Fibroblast of skin of scalp (primary cell): ENCODE measurements at places on chromosomes 5 and 9.

GRCh38 chr9:129597355-129598088, 23.4 kb downstream of the C9orf50 start:
- DNase-seq = peak; percentile 62

DNA sequence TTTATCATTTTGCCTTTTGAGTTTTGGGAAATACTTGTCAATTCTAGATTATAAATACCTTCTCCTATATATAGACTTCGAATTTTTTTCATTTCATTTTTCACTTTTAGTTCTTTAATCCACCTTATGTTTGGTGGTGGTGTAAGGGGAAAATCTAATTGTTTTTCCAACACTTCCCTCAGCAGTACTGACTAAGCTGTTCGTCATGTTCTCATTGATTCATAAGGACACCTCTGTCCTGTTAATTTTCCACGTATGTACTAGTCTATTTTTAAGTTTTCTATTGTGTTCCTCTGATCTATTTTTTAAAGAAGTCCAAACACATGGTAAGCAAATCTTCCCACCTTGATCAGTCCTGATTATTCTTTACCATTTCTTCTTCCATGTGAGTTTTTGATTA, 254.2 kb downstream of the SYK start:
- DNase-seq = no peak

DNA sequence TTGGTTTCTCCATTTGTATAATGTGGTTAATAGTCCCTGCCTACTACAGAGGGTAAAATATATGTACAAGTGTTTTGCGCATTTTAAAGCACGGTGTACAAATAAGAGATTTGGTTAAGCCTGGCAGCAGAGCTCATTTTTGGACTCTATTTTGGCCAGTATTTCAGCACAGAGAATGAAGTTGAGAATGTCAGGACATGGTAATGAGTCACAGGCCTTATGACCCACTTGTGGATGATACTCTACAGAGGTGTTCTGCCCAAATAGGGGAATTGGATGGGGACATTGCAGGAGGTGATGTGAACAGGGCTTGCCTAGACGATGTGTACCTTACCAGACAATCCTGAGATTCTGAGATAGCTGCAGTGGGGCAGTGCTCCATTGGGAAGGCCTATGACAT, 50.6 kb downstream of the MELK start:
- DNase-seq = peak; percentile 6

DNA sequence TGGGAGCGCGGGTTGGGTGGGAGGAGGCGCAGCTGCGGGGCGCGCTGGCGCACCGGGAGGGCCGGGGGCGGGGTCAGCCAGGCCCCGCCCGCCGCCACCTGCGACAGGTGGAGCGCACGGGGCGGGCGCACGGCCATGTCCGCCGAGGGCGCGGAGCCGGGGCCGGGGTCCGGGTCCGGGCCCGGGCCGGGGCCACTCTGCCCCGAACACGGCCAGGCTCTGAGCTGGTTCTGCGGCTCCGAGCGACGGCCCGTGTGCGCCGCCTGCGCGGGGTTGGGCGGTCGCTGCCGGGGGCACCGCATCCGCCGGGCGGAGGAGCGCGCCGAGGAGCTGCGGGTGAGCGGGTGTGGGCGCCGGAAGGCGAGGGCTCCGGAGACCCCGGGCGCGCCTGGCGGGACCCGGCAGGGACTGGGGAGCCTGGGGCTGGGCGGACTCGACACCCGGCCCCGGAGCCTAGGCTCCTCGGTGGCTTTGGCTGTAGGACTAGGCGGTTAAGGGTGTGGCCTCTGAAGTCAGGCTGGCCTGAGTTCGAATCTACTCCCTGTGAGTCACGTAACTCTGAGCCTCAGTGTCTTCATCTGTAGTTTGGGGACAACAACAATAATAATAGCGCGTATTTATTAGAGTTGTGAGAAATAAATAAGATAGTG, at the start of gene BSPRY:
BSPRY (plus strand) TSS at position 97 of the 650 bp plus-strand sequence; CDS start at position 136, 39 bp downstream.
- DNase-seq = no peak

DNA sequence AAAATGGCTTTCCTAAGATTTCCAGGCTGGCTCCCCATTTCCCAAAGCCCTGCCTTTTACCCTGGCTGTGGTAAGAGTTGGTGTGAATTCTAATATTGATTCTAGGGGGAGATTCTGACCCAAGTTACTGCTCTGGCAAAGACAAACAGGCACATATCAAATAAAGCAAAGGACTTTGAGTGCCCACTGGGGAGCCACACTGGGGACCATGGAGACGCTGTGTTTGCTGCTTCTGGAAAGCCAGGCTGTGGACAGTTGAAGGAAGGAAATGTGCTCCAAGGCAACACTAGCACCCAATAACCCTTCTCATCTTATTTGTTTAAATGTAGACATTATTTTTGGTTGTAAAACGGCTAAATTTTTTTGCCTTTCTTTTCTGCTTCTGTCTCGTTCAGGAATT, 78.7 kb downstream of the SNCAIP start:
- DNase-seq = no peak
